NT2/D1 (cell line): ENCODE measurements at places on chromosomes 12 and 14.

DNA sequence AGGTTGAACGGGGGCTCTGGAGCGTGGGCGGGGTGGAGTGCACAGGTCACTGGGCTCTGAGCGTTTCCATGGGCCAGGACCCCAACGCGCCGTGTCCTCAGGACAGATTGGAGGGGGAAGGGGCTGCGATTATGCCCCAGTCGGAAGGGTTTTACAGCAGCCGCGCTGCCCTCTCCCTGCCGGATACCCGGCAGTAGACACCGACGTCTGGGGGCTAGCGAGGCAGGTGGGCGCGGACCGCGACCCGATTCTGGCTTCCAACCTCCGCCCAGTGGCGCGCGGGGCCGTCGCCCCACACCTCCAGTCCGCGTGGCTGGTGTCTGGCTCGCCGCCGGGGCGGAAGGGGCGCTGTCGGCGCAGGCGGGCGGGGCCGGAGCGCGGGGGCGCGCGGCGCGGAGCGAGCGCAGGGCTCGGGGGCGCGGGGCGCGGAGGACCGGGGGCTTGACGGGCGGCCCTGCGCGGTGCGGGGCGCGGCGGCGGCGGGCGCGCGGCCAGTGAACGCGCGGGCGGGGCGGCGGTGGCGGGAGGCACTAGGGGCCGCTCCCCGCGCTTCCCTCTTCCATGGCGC, 2.4 kb upstream of the KIF26A start:
- DNase-seq: no peak

GRCh38 chr12:125467363-125467762, 402.1 kb downstream of the AACS start:
- no peak for DNase-seq

DNA sequence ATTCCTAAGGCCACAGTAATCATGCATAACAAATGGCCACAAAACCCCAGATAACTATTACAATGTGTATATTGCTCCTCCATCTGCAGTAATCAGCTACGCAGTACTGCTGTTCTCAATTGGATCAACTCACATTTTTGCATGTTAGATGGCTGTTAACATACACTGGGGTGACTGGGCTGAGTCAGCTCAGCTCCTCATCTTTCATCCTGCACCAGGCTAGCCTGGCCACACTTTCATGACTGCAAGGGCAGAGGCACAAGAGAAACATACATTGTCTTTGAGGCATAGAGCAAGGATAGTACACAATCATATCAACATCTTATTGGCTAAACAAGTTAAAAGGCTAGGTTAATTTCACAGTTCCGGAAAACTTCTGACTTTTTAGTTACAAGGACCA, 306.6 kb downstream of the SLC6A15 start:
- no peak for DNase-seq

DNA sequence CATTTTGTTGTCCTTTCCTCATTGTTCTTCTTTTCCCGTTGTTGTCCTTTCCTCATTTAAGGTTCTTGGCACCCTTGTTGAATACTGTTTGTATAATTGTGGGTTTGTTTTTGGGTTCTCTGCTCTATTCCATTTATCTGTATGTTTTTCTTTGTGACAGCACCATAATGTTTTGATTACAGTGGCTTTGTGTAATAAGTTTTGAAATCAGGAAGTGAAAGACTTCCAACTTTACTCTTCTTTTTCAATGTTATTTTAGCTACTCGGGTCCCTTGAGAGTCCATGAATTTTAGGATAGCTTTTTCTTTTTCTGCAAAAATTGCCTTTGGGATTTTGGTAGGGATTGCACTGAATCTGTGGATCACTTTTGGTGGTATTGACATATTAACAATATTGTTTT, 28.1 kb downstream of the ETNK1 start:
- no peak for DNase-seq

DNA sequence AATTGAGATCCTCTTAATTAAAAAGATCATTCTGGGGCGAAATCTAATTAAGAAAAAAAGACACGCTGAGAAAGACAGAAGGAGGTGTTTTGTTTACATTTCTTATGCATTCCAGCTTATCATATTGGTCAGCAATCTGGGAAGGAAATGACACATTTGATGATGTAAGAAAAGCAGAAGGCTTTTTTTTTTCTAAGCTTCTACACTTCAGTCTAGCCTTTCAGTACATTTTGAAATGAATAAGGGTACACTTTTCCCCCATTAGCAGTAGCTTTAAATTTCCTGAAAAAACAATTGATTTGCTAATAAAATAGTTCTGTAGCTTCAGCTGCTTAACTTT, 5.9 kb upstream of the GSC start:
- no peak for DNase-seq

DNA sequence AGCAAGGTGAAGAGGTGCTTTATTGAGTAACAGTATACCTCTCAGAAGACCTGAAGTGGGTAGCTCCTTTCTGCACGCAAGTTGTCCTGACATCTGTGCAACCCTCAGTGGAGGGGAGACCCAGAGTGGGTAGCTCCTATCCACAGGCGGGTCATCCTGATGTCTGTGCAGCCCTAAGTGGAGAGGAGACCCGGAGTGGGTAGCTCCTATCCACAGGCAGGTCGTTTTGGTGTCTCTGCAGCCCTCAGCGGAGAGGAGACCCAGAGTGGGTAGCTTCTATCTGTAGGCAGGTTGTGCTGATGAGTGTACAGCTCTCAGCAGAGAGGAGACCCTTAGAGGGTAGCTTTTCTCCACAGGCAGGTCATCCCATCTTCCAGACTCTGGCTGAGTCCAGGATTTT, 45.1 kb upstream of the PRPF39 start:
- DNase-seq: no peak

GRCh38 chr14:51482102-51482501, 169.6 kb upstream of the FRMD6 start:
- DNase-seq: no peak

- DNase-seq: no peak
These were observed 75.8 kb upstream of the CCDC91 start for GRCh38 chr12:28114488-28114887.

GRCh38 chr12:43758247-43758727, 303 bp downstream of the PUS7L start:
- peak; percentile 3 for DNase-seq

DNA sequence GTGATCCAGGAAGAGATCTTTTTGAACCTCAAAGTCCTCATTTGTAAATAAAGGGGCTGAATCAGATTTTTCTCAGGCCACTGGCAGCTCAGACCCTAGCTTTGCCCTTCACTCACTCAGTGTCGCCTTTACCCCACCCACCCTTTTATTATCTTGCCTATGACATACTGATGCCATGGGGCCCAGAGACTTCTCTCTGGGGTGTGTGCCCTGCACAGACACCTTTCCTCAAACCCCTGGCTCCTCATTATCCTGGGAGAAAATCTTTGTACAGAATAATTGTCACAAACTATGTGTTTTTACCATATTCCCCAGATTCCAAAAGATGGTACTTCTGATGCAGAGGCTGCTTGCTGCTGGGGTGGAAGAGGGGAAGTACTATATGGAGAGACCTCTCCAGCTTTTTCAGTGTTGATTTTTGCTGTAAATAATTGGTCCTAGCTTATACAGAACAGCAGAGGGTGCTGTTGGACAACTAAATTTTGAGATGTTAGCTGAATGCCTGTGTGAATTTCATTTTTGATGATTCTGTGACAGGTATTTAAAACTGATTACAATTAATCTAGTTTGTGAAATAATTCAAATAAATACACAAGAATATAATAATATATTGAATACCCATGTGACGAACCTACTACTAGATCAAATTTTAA, 53.9 kb upstream of the DCD start:
- no peak for DNase-seq

- no peak for DNase-seq
These were observed 534.3 kb downstream of the VRK1 start for GRCh38 chr14:97331526-97331925.

DNA sequence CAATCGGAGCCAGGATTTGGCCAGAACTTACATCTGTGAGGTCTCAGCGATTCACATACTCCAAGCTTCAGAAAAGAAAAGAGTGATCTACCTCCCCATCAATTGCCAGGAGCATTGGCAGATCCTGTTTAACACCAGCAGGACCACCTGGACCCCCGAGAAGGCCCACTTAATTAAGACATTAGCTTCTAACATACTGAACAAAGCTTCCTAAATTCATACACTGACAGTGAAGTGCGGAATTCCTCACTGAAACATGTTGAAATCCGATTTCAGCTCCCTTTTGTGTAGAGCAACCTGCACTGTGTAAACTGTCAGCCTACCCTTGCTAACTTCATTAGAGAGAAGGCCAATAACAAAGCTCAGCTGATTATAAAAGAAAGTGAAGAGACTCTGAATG, 274.0 kb downstream of the NOVA1 start:
- DNase-seq: no peak

- DNase-seq: no peak
These were observed 224.8 kb downstream of the PTPRO start for GRCh38 chr12:15547063-15547462.

DNA sequence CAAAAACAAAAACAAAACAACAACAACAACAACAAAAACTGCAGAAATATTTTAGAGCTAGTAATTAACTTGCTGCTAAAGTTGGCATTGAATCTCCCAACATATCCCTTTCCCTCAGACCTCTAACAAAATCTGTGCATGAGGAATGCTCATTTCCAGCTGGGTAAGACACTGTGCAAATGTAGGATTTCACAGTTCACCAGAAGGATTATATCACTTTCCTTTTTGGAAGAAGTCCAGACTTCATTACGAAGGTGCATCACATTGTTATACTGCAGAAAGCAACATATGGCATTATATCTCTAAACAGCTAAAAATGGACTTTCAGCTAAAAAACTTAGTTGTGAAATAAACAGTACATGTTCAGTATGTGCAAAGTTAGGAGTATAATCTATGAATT, 341.8 kb downstream of the FSCB start:
- no peak for DNase-seq

GRCh38 chr12:48334808-48335207, 15.9 kb downstream of the ZNF641 start:
- DNase-seq: no peak

DNA sequence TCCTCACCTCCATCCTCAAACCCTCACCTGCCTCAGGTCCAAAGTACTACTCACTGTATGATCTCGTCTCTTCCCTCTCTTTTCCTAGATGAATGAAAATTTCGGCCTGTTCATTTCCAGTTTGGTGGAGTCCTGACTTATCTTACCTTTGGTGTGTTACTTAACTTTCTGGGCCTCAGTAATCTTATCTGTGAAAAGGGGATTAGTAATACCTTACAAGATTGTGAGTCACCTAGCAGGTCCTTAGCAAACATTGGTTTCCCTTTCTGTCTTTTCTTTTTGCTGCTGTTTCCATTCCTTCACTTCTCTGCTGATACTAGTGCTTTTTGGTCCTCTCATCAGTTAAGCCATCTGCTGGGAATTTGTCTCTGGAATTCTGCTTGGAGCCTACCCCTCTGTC, 52.8 kb downstream of the AKAP6 start:
- DNase-seq: no peak

GRCh38 chr12:59055204-59055860, 135.0 kb upstream of the LRIG3 start:
- no peak for DNase-seq

DNA sequence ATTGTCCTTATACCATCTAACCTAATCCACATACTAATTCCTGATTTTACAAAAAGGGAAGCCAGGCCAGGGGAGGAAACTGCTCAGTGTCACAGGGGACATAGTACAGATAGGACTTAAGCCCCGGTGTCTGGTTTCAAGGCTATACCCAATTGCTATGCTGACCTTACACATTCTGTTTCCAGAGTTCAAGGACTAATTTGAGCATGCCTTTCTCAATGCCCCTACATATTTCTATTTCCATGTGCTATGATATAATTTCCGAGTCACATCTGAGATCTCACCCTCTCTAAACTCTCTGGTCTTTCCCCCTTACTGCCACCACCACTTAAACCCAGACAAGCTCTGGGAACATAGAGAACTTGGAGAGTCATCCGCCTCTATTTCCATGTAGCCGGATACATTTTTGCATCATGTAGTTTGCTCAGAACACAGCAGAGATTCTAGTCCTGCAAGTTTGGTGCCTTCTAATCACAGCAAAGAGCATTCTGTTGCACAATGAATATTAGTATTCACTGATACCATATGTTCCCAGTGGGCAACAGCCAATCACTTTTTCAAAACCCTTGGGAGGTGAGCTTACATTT, 34.2 kb downstream of the PPM1H start:
- no peak for DNase-seq

GRCh38 chr12:123384994-123385376, 1.1 kb downstream of the KMT5A start:
- DNase-seq: no peak

GRCh38 chr14:60064491-60065072, 27.1 kb upstream of the PCNX4 start:
- DNase-seq: no peak

DNA sequence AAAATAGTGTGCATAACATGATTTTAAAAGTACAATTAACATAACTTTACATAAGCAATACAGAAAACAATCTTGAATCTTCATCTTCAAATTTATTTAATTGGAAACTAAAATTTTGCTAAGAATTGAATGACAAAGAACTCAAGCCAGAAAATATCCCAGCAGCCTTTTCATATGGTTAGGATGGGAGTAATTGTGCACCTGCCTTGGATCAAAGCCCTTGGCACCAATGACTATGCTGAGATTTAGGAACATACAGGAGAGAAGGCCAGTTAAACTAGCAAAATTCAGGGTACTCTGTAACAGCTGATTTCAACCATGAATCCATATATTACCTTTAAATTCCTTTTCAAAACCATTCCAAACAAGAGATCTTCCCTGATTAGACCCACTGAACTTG, 5.8 kb downstream of the KERA start:
- DNase-seq: no peak

DNA sequence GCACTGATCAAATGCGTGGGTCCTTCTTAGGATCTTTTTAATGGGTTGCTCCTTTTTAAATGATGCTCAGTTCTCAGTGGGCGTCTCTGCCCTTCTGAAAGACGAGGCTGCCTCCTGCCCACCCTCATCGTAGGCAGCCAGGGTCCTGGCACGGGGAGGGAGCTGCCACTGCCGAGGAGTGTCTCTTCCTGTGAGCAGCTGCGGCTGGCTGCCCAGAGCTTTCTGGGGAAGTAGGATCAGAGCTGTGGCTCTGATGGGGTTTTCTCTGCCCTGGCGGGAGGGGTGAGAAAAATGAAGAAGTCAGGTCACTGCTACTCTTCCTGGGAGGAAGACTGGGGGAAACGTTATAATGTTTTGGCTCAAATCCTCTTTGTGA, 31.1 kb upstream of the BEGAIN start:
- no peak for DNase-seq

DNA sequence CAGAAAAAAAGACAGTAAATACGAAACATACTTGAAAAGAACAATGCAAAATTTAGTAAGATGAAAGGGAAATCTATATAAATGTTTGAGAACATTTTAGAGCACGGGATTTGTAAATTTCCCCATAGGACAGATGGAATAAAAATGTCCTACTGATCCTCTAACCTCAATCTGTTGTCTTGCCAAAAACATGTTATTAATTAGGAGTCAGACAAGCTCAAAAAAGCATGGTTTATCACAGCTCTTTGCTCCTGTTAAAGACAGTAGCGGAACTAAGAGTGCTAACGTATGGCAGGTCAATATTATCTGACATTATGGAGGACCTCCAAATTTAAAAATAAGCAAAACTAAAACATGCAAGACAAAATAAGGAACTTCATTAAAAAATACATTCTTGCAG, 12.9 kb downstream of the GMFB start:
- no peak for DNase-seq
